ENCODE measurements at places on chromosomes 5 and 9. TPM values are rescaled to one million over a fixed set of nuclear protein-coding genes. Genes with fewer than 3 reads are reported as not detected.

GRCh38 chr5:156675395-156675794, 174.7 kb upstream of the PPP1R2B start:
- DNase-seq: no peak

DNA sequence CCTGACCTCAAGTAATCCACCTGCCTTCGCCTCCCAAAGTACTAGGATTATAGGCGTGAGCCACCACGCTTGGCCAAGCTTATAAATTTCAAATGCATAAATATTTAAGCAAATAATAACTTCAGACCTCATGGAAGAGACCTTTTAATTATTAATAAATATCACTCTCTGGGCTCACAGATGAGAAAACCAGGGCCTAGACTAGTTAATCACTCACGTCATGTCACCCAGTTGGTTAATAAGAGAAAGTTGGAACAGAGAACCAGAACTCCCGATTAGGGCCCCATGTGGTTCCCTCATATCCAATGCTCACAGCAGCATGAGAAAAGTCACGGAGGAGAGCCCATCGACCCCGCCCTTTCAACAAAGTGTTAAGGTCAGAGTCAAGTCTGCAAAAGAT, 79.3 kb downstream of the EPB41L4A start:
- no peak for DNase-seq

- DNase-seq: no peak
Measured at GRCh38 chr9:134175808-134176598, 11.6 kb upstream of the RNU6ATAC start.

DNA sequence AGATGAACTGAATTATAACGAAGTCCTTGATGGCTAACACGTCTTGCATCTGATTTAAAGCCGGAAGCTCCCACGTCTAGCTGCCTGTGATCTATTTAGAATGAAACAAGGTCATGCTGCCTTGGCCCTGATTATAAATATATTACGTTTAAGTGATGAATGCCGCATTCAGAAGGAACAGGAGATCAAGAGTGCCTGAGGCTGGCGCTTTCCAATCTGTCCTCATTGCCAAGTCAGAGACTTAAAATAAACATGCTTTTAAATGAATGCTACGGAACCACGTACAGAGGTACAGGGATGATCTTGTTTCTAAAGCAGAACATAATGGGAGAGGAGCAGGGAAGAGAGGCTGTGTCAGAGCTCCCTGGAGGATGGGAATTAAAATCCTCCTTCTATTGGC, 292.8 kb downstream of the TLE1 start:
- no peak for DNase-seq

DNA sequence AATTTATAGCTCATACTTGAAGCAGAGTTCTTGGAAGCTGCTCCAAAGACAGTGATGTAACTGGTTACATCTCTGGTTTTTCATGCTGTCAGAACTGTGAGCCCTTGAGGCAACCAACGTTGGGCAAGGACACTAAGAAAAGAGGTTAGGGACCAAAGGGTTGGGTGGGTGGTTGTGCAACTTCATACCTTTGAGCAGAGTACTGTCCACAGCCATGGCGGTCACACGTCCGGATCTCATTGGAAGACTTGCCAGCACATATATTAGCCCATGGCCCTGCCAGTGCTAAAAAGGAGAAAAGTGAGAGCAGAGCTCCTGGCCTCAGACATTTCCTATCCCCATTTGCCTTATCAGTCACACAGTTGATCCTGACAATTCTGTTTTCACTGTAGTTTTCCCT, 2.1 kb downstream of the LECT2 start:
- DNase-seq: no peak

GRCh38 chr9:76103531-76104315, 213.2 kb downstream of the PCSK5 start:
- DNase-seq: no peak

DNA sequence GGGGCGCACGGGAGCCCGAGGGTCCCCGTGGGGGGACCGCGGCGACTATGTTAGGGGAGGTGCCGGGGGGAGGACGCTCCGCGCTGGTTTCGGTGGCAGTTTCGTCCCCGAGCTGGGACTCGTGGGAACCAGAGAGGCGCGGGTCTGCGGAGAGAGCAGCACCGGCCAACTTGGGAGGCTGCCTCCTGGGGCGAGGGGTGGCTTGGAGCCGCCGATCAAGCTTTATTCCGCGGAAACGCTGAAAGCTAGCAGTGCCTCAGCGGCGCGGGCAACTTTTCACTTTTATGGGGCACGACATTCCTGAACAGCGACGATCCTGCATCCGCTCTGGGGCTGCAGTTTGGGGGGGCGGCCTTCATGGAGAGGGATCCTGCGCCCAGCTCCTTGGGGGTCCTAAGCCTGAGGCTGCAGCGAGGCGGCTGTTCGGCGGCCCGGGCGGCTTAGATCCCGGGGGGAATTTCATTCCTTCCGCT, 369 bp downstream of the OCLN start:
- no peak for DNase-seq

GRCh38 chr9:106286249-106286648, 576.7 kb upstream of the ZNF462 start:
- DNase-seq: peak; percentile 6

DNA sequence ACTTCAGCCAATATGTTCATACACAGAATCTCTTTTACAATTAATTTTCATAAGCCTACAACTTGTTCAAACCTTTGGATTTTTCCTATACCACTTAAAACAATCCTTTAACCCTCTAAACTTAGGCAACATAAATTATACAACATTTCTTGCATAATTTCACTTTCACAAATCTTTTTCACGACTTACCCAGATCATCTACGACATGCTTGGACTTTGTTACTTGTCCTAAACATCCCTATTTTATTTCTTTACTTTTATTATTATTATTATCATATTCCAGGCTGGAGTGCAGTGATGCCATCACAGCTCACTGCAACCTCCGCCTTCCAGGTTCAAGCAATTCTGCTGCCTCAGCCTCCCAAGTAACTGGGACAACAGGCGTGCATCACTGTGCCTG, 68.0 kb downstream of the CACNA1B start:
- no peak for DNase-seq

GRCh38 chr9:113577525-113578261, 114.2 kb downstream of the RGS3 start:
- DNase-seq: no peak

DNA sequence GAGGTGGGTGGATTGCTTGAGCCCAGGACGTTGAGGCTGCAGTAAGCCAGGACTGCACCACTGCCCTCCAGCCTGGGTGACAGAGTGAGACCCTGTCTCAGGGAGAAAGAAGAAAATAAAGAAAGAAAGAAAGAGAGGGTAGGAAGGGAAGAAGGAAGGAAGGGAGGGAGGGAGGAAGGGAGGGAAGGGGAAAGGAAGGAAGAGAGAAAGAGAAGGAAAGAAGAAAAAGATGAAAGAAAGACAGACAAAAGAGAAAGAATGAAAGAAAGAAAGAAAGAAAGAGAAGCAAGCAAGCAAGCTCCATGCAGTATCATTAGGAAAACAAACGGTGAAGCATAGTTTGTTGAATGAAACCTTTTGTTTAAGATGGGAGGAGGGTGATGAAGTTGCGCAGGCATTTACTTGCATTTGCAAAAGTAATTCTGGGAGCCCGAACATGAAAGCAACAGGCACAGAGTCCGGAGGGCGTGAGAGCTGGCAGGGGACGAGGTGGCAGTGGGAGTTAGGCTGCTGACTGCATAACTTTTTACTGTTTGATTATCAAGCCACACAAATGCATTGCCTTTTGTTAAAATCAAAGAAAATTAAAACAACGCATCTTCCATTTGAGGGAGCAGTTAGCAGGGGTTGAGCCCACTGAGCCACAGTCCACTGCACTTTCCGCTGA, 26.0 kb upstream of the CEP72 start:
- no peak for DNase-seq

DNA sequence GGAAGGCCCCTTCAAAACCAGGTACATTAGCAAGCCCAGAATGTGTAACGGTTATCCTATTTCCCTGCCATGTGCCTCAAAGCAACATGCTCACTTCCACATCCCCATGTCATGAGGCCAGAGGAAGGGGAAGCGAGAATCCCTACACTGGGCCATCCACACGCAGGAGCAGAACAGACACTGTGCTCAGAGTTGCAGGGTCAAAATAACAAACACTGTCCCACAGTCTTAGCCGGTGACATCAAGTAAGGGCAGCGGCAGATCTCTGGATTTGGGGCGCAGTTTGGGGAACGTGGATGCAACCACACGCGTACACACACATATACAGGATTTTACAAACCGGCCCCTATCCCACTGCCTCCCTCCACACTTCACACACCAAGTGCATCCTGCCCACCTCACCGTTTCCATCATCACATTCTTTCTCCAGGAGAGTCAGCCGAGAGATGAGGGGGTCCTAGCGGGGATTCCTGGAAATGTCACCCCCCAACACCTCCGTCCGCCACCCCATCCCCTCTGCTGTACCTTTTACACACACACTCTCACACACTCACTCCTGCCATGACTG, 776 bp downstream of the APBA1 start:
- DNase-seq: no peak

DNA sequence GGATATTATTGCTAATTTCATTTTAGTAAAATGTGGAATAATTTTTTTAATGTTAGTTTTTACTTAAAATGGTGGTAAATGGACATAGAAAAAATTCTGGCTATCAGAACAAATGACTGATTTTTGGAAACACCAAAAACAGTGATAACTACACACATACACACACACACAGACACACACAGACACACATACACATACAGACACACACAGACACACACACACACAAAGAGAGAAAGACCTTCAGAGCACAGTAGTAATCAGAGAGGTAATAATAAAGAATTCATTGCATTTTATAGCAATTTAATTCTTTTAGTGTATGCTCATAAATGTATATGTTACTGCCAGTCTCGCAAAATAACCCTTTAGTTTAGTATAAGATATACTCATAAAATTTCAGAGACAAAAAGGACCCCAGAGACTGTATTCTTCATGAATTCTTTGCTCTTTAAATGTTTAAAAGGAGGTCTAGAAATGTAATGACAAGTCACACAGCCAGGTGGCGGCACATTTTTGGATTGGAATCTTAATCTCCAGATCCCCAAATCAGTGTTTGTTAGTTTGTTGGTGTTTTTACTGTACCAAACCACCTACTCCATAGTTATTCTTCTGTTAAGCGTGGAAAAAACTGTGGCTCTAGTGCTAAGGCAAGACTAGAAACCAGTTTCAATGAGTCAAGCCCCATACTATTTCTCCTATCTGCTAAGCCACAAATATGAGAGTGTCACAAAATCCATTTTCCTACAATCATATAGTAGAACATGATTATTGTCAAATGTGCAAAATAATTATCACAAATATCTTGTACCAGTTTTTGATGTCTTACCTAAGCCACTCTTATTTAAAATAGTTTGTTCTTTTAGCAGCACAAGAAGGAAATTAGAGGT, 109.9 kb downstream of the EDIL3 start:
- DNase-seq: peak; percentile 43

DNA sequence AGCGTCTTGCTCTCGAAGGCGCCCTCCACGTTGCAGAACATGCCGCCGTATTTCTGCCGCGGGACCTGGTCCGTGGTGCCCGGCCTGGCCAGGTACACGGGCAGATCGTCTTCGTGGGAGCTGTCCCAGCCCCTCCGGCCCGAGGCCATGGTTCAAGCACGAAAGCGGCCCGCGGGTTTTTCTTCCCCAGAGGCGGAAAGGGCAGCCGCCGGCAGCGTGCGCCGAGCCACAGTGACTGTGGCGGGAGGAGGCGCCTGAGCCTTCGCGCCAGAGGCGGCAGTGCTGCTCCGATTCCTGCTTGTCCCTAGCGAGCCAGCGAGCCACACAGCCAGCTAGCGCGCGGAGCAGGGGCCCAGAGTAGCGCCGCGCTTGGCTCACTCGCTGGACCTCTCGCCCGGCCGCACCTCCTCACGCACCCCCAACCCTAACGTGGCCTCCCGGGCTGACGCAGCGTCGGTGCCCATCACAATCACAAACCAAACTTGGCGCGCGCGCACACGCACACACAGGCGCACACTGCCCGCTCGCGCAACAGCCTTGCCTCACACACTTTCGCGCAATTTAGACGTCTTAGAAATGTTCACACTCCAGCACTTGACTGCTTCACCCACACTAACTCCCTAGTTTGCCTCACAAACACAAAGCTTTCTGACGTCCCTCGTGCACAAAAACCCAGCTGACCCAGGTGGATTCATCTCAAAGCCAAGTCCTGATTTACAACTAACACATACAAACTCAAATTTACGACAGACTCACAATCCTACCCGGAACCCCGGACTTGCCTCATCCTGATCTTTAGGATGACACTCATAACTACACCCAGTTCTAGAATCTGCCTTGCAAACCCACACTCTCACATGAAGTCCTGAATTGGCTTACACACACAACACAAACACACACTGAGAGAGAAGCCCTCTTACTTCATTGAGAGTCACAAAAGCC, at the start of gene DPYSL3:
DPYSL3 (minus strand) TSS at position 359 of the 942 bp plus-strand sequence; CDS start at position 149, 210 bp downstream.
- DNase-seq: peak; percentile 66

DNA sequence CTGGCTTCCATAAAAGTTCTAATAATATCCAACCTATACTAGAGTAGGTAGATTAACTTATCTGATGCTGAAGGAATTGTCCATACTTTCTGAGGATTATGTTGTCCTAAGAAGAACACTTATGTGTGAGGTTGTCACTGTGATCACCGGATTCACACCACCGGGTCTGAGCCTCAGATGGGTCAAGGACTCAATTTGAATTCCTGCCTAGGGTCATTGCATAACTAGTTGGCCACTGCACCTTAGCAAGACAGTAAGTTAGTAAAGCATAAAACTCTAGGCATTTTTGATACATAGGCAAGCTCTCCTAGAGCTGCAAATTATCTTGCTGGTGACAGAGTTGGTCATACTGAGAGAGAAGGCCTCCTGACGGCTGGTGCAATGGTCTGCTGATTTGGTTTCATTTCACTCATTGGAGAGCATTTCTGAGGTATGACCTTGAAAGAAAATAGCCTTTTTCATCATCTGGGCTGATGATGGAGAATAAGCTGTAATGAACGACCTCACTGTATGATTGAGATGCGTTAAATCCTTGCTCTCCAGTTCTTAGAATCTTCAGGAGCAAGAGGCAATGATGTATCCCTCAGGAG, 72.0 kb upstream of the CKMT2 start:
- no peak for DNase-seq

DNA sequence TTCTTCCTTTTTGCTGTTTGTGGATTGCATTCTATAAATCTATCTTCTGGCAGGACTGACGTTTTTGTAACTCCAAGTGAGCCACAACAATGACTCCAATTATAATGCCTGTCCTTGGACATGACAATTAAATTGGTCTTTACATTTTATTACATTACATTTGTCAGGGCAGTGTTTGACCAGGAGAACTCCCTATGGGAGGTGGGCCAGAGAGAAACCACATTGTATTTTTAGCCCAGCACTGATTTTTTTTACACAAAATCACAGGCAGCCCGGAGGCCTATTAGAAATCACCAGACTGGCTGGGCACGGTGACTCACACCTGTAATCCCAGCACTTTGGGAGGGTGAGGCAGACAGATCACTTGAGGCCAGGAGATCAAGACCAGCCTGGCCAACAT, 99.1 kb upstream of the SMC5 start:
- peak; percentile 78 for DNase-seq

C9orf43 gene
- total RNA-seq: 0.50 TPM

IGFBPL1 gene
- total RNA-seq: 0.14 TPM

PLCXD3 gene
- total RNA-seq: 2.8 TPM

ANKRD34B gene
- not detected for total RNA-seq
